ENCODE measurements at places on chromosomes 11 and 22.

- DNase-seq, result no peak
Observed at GRCh38 chr22:21054714-21055563, 9.2 kb downstream of the LRRC74B start.

DNA sequence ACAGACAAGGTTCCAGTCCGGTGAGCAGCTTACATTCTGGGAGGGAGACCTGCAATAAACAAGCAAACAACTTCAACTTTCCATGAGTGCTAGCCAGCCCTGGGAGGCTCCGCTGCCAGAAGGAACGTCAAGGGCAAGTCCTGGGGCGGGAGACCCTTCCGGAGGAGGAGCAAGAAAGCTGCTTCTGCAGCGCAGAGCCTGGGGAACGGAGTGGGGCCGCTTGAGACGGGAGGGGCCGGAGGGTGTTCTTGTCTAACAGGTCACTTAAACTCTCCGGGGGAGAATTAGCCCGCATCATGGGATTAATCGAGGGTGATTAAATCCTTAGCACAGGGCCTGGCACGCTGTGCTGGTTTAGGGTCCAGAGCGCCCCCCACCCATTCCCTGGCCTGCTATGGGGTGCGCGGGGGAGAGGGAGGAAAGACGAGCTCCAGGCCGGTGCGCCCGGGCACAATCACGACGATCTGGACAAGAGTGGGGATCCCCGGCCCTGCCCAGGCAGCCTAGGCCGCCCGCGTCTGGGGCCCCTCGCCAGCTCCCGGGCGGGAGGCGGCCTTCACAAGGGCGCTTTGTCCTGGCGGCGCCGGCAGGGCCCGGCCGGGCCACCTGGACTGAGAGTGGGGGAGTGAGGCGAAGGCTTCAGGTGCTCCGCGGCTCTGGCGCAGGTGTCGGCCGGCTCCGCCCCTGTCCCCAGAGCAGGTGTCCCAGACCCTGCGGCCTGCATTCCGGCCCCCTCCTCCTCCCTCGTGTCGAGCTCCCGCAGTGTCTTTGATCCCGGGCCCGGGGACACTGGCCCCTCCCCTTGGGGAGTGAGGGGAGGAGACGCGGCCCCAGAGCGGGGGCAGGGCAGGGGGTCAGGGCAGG, 663 bp upstream of the LARGE2 start:
- DNase-seq, result no peak

GRCh38 chr11:61059260-61059752, 43.0 kb upstream of the CD5 start:
- no peak for DNase-seq

- no peak for DNase-seq
Observed at GRCh38 chr11:130671801-130672700, 223.6 kb downstream of the ADAMTS15 start.

DNA sequence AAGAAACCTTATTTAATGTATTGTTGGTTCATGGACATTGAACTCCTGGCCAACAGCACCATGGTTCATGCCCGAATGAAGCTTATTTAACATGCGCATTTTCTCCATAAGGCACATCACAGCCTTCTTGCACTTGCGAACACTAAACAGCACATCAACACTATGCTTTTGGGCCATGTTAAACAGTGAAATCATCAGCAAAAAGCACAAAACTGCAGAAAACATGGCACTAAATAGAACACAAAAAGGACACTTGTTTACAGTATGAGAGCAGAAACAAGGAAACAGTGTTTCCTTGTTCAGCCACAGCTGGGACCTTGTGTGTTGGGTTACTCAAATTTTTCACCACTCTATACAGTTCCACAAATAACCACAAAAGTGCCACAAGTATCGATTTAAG, 122.3 kb downstream of the MSANTD4 start:
- no peak for DNase-seq

DNA sequence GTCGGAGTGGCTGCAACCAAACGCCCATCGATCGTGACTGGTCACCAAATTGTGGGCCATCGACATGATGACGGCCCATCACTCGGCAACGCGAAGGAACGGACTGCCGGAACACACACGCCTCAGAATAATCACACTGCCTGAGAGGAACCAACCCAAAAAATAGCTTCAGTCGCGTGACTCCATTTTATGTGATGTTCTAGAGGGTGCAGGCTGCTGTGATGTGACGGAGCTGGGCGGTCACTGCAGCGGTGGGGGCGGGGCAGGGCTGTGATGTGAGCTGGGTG, 174.6 kb downstream of the CTTN start:
- DNase-seq, result no peak

DNA sequence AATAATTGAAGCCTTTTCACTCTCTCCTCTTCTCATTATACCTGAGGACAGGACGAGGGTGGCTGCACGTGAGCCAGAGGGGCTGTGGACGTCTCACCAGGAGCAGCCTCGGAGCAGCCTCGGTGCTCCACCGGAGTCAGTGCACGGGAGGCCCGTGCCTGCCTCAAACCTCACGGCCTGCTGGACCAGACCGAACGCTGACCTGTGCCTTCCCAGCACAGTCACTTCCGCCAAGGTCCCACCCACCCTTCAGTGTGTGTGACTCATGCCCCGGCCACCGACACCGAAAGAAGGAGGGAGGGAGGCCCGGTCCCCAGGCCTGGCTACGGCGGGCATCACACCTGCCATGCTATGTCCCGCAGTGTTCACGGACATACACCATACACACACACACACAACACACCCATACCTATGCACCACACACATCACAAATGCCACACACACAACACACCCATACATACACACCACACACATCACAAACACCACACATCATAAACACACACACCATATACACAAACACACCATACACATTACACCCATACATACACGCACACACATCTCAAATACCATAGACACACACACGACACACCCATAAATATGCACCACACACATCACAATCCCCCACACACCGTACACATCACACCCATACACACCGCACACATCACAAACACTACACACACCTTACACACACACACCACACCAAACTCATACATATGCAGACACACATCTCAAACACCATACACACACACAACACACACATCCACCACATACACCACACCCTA, 1506.5 kb downstream of the TBC1D22A start:
- DNase-seq, result no peak

- no peak for DNase-seq
Observed at GRCh38 chr11:62186195-62186594, 3.8 kb upstream of the SCGB1D1 start.

GRCh38 chr11:86210898-86211297, 33.7 kb upstream of the EED start:
- DNase-seq, result no peak

GRCh38 chr22:25366876-25367466, 147.5 kb downstream of the CRYBB2 start:
- no peak for DNase-seq

- no peak for DNase-seq
Observed at GRCh38 chr11:8863838-8864237, 47.2 kb upstream of the AKIP1 start.

- DNase-seq, result no peak
Observed at GRCh38 chr11:120971825-120972224, 52.1 kb upstream of the TBCEL start.

Data from effector memory CD8-positive, alpha-beta T cell (primary cell).